Right hindlimb (tissue), 1 donor: ENCODE measurements at places on chromosomes 7 and 10.

DNA sequence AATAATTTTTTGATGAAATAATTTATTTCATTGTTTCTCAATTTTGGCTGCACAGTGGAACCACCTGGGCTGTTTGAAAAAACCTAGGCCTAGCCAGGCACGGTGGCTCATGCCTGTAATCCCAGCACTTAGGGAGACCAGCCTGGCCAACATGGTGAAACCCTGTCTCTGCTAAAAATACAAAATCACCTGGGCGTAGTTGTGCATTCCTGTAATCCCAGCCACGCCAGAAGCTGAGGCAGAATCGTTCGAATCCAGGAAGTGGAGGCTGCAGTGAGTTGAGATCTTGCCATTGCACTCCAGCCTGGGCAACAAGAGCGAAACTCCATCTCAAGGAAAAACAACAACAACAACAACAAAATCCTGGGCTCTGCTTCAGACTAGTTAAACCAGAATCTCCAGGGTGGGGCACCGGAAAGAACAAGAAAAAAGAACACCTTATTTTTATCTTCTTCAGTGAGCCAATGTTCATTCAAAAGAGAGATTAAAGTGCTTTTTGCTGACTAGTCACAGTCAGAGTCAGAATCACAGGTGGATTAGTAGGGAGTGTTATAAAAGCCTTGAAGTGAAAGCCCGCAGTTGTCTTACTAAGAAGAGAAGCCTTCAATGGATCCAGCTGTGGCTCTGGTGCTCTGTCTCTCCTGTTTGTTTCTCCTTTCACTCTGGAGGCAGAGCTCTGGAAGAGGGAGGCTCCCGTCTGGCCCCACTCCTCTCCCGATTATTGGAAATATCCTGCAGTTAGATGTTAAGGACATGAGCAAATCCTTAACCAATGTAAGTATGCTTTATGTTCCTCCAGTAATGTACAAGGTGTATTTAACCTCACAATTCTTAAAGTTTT is at the start of gene CYP2C18:
TSS of gene CYP2C18 (plus strand) at position 516 of the 841 bp plus-strand sequence. CDS start at position 607, 91 bp downstream.
- DNase-seq, result no peak

DNA sequence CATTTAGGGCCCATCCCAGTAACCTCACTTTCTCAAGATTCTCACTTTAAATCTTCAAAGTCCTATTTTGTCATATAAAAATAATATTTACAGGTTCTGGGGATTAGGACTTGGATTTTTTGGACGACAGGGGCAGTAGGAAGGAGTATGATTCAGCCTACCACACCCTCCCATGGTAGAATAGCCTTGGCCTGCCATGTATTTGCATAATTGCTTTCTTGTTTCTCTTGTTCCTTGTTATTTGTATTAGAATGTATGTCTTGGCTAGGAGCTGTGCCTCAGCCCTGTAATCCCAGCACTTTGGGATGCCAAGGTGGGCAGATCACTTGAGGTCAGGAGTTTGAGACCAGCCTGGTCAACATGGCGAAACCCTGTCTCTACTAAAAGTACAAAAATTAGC is 92.5 kb downstream of the ELAPOR2 start:
- DNase-seq, result no peak

GRCh38 chr10:111650088-111650487 is 533.5 kb downstream of the GPAM start:
- DNase-seq, result no peak

DNA sequence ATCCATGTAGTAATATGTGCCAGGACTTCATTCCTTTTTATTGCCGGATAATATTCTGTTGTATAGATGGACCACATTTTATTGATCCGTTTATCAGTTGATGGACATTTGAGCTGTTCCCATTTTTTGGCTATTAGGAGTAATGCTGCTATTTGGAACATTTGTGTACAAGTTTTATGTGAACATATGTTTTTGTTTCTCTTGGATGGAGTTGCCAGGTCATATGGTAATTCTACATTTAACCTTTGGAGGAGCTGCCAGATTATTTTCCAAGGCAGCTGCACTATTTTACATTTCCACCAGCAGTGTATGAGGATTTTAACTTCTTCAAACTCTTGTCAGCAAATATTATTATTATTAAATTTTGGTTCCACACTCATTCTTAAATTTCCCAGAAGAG is 59.2 kb downstream of the C10orf90 start:
- no peak for DNase-seq

GRCh38 chr7:157837047-157837446 is 500.2 kb downstream of the DNAJB6 start:
- DNase-seq, result no peak

DNA sequence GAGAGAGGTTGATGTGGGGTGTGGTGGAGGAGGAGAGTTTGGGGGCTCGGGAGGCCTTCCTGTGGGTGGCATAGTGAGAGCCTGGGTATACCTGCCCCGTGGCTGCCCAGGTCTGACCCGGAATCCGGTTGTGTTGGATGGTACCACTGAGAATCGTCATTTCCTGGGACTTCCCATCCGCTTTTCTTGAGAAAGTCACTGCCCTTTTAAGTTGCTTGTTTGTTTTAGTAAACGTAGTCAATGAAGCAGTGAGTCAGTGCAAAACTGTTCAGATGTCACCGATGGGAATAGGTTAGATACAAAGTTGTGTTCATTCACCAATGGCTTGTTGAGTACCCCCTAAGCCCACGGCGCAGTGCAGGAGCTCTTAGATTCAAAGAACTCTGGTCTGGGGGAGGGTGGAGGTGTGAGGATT is 285.8 kb downstream of the CAMK1D start:
- no peak for DNase-seq

DNA sequence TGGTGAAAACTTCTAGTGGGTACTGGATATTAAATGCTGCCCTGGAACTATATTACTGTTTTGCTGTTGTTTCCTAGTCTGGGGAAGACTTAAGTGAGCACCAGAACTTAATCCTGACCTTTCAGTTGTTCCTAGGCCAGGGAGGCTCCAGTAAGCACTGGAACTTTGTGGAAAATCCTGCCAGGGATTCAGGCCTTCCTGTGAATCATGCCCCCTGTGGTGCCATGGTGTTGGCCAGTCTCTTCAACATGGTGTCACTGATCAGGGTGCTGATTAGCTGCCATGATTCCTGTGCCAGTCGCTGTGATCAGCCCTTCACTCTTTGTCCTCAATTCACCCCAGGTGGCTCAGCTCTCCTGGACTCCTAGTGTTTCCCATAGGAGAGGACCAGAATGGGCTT is 8.5 kb upstream of the AOAH start:
- DNase-seq, result no peak

DNA sequence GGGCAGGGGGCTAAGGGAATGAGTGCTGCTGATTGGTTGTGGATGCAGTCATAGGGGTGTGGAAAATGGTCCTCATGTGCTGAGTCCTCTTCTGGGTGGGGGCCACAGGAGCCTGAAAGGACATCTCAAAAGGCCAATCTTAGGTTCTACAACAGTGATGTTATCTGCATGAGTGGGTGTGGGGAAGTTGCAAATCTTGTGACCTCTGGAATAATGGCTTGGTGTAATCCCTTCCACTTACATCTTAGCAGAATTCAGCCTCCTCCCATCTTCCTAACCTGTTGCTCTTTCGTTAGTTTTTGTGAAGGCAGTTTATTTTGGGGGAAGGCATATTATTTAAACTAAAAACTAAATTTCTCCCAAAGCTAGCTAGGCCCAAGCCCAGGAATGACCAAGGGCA is 42.0 kb upstream of the OIT3 start:
- DNase-seq, result no peak

- DNase-seq, result peak; percentile 65
These were observed 828 bp upstream of the MALSU1 start for GRCh38 chr7:23298141-23298881.

DNA sequence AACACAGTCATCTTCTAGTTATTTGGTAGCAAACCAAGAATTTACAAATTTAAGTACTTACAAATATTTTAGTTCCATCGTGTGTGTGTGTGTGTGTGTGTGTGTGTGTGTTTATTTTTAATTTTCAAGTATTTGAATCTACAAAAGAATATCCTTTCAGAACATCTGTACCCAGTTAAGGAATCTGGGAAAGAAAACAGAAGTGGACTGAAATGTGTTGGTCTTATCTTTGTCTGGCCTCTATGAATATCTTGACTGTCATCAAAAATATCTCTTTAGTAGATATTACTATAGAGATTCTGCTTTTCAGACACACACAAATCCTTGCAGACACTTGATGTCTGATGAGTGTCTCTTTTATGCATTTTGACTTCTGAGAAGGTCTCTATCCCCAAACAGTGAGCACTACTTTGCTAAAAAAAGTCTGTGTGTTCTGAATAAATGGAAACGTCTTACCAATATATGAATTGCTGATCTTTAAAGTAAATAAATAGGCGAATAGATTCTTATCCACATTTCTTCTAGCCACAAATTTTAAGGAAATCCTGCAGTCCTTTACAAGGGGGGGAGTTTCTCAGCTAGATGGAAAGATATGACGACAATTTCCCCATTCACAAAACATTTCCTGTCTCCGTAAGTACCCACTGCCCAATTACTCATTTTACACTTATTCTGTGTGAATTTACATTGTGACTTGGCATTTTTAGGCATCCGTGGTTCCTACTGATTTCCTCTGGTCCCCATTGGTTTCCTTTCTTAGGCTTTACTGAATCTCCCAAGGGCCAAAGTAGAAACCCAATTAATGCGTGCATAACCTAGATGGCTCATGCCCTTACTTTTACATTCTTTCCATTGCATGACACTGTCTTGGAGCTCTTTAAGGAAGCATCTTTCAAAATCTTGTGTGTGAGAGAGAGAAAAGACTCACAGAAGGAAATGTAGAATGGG is 36.0 kb downstream of the NRCAM start:
- DNase-seq, result no peak

DNA sequence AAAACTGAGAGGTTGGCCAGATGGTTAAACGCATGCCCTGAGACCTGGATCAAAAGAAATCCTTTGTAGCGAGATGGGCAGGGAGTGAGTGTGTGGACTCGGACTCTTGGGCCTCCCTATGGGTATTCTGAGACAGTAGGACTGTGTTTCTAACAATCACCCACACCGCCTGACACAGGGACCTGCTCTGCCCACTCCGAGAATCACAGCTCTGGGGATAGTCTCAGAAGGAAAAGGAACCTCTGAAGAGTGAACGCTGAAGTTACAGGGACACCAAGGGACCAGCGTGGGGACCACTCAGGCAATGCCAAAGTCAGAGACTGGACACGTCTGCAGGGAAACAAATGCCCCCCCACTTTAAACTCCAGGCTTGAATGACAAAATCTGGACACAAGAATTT is 242.1 kb upstream of the TCERG1L start:
- no peak for DNase-seq

DNA sequence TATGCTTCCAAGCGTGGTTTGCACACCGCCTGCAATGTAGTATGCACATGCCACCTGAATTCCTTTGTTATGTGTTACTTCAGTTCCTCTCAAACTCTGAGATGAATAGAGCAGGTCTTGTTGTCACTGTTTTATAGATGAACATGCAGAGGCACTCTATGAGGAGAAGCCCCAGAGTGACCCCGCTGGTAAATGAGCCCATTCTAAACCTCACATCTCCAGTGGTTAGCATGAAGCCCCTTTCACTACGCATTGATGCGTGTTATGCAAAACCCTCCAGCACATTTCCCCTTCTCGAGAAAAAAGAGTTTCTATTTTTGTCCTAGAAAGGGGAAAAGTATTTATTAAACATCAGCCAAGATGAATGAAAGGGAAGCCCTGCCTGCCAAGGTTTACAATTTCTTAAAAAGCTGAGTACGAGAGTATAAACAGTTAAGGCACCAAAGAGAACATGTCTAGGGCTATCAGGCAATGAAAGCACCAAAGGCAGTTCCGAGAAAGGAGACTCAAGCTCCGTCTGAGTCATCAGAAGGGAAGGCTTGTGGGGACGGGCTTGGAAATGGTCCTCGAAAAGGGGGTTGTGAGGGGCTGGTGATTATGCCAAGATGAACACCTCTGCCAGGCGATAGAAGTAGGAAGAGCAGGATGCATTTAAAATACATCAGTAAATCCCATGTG is 58.7 kb upstream of the PFKP start:
- DNase-seq, result no peak

GRCh38 chr7:51727441-51727840 is 410.8 kb upstream of the COBL start:
- no peak for DNase-seq

DNA sequence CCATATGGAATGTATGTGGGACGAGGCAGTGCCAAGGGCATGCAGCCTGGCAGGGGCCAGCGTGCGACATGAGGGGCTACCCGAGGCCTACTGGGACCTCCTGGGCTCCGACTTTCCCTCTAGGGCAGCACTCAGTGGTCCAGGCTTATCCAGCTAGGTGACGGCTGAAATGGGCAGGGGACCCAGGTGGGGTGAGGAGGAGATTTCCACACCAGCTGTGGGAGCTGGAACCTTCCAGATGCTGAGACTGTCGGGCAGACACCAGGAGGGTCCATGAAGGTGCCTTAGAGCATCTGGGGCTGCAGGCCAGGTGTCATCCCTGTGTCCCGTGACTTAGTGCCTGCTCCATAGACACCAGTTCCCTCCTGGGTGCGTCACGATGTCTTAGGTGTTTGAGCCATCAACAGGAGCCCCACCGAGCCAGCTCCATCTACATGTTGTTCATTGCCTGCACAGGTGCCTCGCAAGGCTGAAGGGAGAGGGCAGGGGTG is 13.4 kb downstream of the ZNF316 start:
- DNase-seq, result no peak

- no peak for DNase-seq
These were observed 253.6 kb downstream of the WDR37 start for GRCh38 chr10:1309617-1310270.

DNA sequence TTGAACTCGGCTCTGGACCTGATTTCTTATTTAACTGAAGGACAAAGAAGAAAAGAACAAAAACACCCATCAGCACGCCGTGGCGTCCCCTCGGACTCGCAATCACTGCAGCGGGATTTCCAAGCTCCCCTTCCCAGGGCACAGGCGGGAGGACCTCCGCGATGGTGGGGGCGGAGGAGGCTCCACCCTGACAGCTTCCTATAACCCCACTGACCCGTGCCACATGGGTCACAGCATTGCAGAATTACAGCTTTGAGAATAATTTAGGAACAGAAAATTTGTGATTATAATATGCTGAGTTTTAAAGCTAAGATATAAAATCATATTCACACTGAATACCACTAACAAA is 129.7 kb upstream of the SEC61G start:
- no peak for DNase-seq

DNA sequence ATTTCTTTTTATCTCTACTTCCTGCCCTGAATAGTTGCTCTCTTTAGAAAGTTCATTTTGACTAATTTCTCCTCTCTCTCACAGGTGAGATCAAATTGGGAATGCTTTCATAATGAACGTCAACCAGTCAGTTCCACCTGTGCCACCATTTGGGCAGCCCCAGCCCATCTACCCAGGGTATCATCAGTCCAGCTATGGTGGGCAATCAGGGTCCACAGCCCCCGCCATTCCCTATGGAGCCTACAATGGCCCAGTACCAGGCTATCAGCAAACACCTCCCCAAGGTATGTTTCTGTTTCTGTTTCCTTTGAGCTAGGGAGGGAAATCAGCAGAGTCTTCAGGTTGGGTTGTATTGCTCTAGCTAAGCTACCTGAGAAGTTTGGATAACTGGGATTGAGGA is 2.5 kb downstream of the SEC24C start:
- no peak for DNase-seq

- no peak for DNase-seq
These were observed 21.9 kb downstream of the MNX1 start for GRCh38 chr7:156988343-156989185.

- DNase-seq, result peak; percentile 45
These were observed 324.4 kb upstream of the ZNF32 start for GRCh38 chr10:43972976-43973647.

GRCh38 chr10:75179657-75180177 is 30.9 kb upstream of the VDAC2 start:
- DNase-seq, result no peak
